Esophagus squamous epithelium (tissue), 5 donors: ENCODE measurements at places on chromosomes 5 and 9.

DNA sequence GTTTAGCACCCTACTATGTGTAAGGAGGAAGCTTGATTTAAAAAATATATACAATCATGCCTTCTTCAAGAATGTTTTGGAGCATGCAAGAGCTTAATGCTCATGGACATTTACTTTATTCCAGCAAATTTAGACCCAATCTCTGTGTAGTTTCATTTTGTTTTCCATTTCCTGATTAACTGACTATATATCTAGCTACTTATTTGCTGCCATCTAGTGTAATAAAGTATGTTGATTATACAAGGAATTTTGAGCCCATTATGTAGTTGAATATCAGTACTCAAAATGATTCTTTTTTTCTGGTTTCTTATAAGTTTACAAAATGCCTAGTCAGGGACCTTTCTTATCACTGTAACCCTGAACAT lies 100.0 kb upstream of the CCDC152 start:
- DNase-seq, result no peak

- DNase-seq, result no peak
Measured at GRCh38 chr9:71678999-71679398, 89.3 kb downstream of the CEMIP2 start.

DNA sequence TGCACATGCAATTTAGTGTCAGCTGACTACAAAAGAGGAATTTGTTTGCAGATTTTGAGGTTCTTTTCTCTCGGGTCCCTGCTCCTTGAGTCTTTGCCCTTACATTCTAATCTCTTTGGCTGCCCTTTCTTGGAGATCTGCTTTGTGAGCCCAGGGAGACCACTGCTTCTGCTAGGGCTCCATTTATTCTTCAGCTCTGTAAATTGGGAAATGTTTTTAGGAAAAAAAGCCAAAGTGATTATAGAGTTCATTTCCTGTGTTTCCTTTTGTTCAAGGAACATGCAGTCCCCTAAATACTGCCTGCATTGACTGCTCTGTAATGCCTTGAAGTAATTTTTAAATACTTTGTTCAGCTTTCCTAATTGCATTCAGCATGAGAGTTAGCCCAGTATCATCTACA lies 197.4 kb downstream of the CSNK1G3 start:
- no peak for DNase-seq

GRCh38 chr9:272251-273213 lies 57.9 kb downstream of the DOCK8 start:
- DNase-seq, result no peak

DNA sequence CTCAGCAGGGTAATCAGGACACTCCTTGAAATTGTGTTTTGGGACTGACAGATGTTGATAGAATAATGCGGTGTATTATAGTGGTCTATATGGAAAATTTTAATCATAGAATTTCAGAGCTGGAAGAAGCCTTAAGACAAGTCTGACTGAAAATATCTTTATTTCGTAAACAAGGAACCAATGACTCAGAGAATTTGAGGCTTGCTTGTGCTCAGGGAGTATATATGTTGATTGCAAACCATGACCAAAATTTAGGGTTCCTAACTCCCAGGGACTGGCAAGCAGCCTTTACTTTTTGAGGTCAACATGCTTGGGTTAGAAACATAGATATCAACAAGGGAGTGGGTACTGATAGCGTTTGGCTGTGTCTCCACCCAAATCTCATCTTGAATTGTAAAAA lies 287.2 kb downstream of the CD180 start:
- DNase-seq, result no peak

DNA sequence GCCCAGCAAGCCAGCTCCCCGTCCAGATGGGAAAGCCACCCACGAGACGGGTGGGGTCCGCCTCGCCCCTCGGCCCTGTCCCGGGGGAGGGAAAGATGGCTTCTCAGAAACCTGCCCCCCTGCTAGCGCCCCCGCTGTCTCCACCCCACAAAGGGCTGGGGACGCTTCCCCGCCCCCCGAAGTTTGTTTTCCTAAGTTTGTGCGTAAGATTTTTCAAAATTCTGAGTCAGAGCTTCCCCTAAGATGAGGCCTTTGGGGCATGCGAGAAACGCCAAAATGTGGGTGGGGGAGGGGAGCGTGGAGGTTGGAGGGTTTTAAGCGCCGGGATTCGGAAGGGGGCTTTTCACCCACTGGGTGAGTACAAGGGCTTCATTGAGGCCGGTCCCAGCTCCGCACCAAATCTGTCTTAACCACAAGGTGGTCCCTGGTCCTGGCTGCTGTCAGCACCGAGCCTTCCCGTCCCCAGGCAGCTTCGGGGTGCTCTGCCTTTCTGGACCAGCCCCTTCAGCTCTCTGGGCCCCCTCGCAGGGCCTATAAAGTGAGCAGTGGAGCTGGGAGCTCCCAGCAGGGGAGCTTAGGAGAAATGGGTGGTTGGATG lies 32.3 kb downstream of the PRRX2 start:
- DNase-seq, result no peak

- DNase-seq, result no peak
Measured at GRCh38 chr9:134554373-134555093, 87.1 kb upstream of the COL5A1 start.

DNA sequence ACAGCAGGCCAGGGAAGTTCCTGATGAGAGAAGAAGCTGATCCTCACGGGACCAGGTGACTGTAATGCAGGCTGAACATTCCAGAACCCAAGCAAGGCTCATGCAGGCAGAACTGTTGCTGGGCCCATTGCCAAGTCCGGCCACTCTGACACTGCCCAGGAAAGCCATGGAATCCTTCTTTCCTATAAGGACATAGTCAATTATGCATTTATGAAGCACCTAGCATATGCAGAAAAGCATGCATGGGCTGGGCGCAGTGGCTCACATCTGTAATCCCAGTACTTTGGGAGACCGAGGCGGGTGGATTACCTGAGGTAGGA lies 83.7 kb upstream of the SLC1A3 start:
- no peak for DNase-seq

DNA sequence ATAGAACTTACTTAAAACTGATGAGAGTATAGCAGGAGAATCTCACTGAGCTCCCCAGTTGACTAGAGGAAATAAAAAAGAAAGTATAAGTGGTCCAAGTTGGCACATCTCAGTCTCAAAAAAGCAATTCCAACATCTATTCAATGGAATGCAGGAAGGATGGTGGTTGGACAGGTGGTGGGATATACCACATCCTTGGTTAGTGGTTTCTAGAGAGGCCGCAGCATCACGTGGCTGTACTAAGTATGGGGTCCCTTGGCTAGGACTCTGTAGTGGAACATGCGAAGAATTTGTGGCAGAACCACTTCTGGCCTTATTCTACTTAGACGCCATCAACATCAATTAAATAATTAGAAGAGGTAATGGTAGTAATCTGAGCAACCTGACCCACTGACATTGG lies 232.4 kb downstream of the SAXO1 start:
- no peak for DNase-seq

DNA sequence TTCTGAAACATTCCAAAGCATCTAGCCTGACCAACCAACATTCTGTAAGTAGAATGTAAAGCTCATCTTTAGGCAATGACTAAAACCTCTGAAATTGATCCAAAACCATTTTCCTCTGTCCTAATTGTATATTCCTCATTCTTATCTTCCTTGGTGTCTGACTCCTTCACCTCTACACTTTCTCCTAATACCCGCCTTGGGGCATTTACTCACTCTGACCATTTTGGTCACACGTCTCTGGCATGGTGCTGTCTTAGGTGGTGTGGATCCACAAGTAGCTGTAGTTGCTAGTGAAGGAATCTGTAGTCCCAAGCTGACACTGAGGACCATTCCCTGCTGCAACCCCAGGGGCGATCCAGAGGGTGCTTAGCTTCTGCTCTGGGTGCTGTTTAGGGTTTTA lies 40.8 kb upstream of the LMNB1 start:
- DNase-seq, result no peak

- DNase-seq, result no peak
Measured at GRCh38 chr5:80291761-80292160, 28.0 kb upstream of the SPZ1 start.

GRCh38 chr9:91246846-91247245 lies 114.9 kb downstream of the AUH start:
- DNase-seq, result no peak

DNA sequence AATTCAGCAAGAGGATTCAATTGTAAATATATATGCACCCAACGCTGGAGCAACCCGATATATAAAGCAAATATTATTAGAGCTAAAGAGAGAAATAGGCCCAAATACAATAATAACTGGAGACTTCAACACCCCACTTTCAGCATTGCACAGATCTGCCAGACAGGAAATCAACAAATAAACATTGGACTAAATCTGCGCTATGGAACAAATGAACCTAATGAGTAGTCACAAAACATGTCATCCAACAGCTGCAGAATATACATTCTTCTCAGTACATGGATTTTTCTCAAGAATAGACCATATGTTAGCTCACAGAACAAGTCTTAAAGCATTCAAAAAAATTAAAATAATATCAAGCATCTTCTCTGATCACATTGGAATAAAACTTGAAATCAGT lies 86.1 kb upstream of the SLC1A1 start:
- no peak for DNase-seq

- no peak for DNase-seq
Measured at GRCh38 chr5:77419644-77420582, 72.2 kb downstream of the WDR41 start.

GRCh38 chr5:77928776-77929300 lies 152.7 kb upstream of the TBCA start:
- no peak for DNase-seq

GRCh38 chr9:91197232-91198181 lies 164.2 kb downstream of the AUH start:
- no peak for DNase-seq

GRCh38 chr5:67206929-67207328 lies 10.3 kb upstream of the CD180 start:
- no peak for DNase-seq

- no peak for DNase-seq
Measured at GRCh38 chr5:100775533-100775855, 127.6 kb downstream of the ST8SIA4 start.

DNA sequence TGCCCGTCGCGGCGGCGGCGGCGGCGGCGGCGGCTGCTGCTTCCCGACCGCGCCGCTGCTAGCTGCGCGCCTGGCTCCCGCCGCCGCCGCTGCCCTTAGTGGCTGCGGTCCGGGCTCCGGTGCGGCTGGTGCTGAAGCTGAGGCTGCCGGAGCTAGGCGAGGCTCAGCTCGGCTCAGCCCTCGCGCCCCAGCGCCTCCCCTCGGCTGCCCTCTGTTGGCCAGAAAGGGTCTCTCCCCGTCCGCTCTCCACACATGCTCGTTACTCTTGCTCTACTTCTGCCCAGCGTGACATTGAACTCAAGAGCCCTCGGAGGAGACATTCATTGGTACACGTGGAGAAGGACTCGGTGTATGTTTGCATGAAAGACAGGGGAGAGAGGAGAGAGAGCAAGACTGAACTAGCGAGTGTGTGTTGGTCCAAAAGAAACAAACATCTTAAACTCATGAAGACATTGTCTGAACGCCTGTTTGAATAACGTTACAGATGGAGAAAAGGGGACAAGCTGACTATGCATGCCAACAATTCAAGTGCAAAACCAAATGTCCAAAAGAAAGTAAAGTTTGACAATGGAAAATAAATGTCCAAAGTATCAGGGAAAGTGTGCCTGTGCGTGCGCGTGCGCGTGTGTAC lies at the start of gene HCN1:
Gene HCN1, minus strand, starts transcription at position 175 of the 631 bp plus-strand sequence.
- DNase-seq, result no peak

DNA sequence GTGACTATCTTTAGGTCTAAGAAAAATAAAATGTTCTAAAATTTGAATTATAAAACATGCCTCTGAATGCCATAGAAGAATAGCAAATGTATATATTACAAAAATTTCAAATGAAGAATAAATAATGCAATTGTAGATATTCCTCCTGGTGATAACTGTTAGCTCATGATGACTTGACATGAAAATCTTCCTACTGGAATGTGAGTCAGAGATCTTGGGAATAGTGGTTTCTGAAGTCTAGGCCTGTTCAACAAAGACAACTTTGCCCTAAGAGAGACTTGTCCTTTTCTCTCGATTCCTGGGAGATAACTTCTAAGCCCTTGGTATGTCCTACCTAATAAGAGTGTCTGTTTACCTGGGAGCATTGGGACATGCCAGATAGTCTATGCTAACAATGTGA lies 746.3 kb upstream of the RIOK2 start:
- DNase-seq, result no peak

DNA sequence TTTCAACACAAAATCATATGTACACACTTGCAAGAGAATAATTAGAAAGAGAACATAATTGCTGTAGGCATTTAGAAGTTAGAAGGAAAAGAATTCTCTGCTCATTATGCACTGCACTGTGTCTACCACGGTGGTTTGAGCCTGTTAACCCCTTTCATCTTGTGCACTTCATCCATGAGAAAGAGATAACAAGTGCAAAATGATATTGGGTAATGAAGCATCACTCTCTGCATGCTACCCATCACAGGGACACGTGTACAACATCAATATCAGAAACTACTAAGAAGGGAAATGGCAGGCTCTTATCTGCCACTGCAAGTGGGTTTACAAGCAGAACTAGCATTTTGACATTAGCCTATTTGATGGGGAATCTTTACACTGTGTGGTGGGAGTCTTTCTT lies 202.6 kb downstream of the CDH12 start:
- no peak for DNase-seq

- DNase-seq, result no peak
Measured at GRCh38 chr9:79490657-79491248, 81.0 kb upstream of the TLE4 start.

- DNase-seq, result no peak
Measured at GRCh38 chr5:154221371-154221896, 30.9 kb downstream of the GALNT10 start.

- DNase-seq, result no peak
Measured at GRCh38 chr5:38768412-38769211, 77.2 kb upstream of the OSMR start.

DNA sequence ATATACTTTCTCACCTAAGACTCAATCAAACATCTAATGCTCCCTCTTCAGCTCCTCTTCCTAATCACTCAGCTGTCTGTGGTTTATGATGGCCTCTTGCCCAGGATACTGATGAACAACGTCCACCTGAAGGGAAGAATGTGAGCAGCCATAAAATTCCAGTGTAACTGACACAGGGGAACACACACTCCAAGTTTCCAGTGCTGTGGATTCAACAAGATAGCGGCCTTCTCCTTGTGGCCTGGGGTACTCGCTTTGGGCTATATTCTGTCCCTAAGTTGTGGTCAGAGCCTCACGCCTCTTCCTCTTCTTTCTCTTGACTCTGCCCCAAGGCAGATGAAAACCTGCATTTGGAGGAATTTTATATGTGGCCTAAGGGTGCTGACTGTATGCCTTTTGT lies 11.7 kb downstream of the B4GALT1 start:
- DNase-seq, result no peak

DNA sequence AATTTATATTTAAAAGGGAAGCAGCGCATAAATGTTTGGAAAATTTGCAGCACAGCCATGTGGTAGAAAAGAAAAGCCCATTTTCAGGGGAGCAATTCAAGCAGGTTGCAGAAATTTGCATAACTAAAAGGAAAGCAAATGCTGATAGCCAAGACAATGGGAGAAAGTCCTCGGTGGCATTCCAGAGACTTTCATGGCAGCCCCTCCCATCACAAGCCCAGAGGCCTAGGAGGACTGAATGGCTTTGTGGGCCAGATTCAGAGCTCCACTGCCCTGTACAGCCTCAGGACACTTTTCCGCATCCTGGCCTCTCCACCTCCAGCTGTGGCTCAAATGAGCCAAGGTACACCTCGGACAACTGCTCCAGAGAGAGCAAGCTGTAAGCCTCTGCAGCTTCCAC lies 462.9 kb downstream of the CDK5RAP2 start:
- no peak for DNase-seq

GRCh38 chr9:117825609-117826347 lies 121.6 kb downstream of the TLR4 start:
- no peak for DNase-seq

- DNase-seq, result no peak
Measured at GRCh38 chr9:30970812-30971211, 1413.6 kb upstream of the ACO1 start.
